ENCODE measurements at places on chromosomes 4 and X.
A peak's percentile ranks its signal among the peaks of the same experiment; 100 is the strongest.

DNA sequence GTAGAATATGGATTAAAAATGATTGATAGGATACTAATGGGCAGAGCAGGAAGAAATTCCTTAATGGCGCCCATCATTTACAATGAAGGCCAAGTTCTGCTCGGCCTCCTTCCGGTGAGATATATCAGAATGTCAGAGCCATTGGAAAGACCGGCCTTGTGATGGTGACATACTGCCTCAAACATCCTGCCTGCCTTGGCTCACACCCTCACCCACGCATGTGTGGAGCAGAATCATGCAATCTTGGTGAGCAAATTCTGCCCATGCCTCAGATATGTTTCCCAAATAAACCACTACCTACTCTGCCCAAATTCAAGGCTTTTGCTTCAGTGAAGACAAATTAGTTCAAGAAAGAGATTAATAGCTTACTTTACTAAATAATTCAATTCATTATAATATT is 163.3 kb downstream of the MID1 start:
- DNase-seq: peak; percentile 76

GRCh38 chr4:92501456-92501855 is 197.7 kb downstream of the GRID2 start:
- DNase-seq: no peak

- no peak for DNase-seq
Measured at GRCh38 chr4:33890841-33891240, 2353.5 kb downstream of the ARAP2 start.

DNA sequence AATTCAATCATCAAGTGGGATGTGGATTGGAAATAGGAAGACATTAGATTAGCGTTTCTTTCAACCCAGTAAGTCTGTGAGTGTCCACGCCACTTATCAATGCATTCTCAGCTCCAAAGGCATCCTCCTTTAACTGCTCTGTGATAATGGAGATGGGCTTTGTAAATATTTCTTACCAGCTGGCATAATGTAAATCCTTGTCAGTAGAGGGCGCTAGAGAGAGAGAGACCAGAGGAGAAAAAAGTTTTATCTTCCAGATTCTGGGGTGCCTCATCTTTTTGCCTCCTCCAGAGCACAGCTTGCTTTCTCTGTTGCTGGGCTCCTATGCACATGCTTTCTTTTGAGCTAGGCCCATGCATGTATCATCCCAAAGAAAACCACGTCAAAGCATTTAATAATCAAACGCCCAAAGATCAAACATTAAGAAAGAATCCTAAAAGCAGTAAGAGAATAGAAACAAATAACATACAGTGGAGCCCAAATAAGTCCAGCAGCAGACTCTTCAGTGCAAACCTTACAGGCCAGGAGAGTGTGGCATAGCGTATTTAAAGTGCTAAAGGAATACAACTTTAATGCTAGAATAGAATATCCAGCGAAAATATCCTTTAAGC is 9.6 kb upstream of the MTMR1 start:
- peak; percentile 29 for DNase-seq

DNA sequence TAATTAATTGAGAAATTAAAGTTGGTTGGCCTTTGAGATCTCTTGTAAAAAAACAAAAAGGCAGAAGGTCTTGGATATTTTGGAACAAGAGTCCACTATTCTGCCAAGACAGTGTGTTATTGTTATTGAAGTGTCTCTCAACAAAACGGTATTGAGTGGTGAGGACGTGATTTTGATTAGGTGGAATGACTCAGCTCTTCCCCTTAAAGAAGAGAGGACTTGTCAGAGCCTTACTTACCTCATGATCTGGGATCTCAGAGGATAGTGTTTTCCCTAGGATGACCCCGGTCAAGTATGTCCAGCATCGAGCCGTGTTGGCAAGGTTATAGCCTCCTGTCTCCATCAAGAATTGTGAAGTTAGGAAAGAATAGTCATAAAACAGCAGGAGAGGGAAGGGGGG is 110.9 kb downstream of the HDAC8 start:
- DNase-seq: no peak

GRCh38 chrX:98350940-98351339 is 1467.2 kb downstream of the RPA4 start:
- DNase-seq: no peak

- no peak for DNase-seq
Measured at GRCh38 chrX:13013363-13014110, 30.9 kb downstream of the FAM9C start.

DNA sequence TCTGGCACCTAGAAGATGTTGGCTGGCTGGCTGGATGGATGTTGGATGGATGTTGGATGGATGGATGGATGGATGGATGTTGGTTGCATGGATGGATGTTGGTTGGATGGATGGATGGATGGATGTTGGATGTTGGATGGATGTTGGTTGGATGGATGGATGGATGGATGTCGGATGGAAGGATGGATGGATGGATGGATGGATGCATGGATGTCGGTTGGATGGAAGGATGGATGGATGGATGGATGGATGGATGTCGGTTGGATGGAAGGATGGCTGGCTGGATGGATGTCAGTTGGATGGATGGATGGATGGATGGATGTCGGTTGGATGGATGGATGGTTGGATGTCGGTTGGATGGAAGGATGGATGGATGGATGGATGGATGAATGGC is 96.7 kb downstream of the PSAPL1 start:
- no peak for DNase-seq

GRCh38 chr4:155512046-155512445 is 135.3 kb upstream of the MAP9 start:
- no peak for DNase-seq

GRCh38 chrX:148043271-148043855 is 62.2 kb downstream of the FMR1NB start:
- peak; percentile 40 for DNase-seq

Measured in AG20443 (cell line).